AG08396 (cell line): ENCODE measurements at places on chromosomes 2 and 18.

- no peak for DNase-seq
Measured at GRCh38 chr2:109242210-109242653, 113.2 kb downstream of the SH3RF3 start.

DNA sequence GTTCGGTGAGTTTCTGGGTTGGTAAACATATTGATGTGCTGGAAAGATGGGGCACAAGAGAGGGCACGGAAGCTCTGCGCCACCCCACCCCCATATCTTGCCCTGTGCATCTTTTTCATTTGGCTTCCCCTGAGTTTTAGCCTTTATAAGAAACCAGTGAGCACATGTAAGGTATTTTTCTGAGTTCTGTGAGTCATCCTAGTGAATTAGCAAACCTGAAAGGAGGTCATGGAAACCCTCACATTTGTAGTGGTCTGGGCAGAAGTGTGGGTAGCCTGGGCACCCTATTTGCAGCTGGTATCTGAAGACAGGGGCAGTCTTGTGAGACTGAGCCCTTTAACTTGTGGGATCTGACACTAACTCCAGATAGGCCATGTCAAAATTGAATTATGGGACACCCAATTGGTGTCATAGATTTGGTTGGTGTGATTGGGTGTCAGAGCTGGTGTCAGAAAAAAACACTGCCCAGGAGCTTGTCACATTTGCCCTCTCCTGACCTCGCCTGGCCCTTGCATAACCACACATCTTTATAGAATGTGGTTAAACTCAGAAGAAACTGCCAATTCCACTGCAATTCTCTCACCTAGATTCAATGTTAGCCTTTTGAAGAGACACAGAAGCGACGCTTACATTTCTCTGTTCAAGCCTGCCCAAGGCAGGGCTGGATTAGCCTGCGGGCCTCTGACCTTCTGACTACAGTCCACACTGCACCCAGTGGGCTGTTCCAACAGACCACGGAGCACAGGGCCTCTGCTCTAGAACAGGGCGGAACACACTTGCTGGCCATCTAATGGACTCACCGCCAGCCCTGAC is 12.0 kb upstream of the GALM start:
- no peak for DNase-seq

- no peak for DNase-seq
Measured at GRCh38 chr2:217330647-217331046, 470.8 kb upstream of the TNP1 start.

DNA sequence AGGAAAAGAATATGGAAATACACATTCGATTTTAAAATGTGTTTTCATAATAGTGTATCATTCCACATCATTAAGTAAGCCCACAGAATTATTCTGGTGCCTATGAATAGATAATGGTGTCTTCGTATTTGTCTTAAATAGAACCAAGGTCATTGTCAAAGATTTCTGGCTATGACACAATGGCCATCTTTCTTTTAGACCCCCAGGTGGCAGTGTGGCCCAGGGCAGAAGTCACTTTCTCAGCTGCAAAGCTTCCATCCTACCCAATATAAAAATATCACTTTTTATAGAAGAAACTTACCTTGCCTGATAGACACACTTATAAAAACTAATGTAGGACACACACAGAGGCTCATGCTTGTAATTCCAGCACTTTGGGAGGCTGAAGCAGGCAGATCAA is 57.5 kb downstream of the ZRANB3 start:
- DNase-seq = peak; percentile 26

GRCh38 chr2:37780387-37780676 is 108.9 kb upstream of the CDC42EP3 start:
- no peak for DNase-seq

GRCh38 chr18:79169958-79170555 is 100.9 kb downstream of the ATP9B start:
- no peak for DNase-seq

DNA sequence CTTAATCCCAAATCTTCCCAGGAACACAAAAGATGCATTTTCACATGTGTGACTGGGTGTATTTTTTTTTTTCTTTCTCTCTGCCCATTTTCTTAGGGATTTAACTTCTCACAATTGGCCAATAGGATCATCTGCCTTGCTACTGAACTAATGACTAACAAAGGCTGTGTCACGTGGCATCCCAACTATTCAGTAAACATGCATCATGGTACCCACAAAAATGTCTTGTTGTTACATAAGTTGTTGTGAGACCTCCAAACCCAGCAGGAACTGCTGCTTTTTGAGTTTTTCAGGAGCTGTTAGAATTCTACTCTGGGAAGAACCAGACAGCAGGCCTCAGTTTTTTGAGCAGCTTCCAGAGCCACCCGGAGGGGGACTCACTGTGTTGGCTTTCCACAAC is 31.9 kb downstream of the GAD1 start:
- peak; percentile 59 for DNase-seq

DNA sequence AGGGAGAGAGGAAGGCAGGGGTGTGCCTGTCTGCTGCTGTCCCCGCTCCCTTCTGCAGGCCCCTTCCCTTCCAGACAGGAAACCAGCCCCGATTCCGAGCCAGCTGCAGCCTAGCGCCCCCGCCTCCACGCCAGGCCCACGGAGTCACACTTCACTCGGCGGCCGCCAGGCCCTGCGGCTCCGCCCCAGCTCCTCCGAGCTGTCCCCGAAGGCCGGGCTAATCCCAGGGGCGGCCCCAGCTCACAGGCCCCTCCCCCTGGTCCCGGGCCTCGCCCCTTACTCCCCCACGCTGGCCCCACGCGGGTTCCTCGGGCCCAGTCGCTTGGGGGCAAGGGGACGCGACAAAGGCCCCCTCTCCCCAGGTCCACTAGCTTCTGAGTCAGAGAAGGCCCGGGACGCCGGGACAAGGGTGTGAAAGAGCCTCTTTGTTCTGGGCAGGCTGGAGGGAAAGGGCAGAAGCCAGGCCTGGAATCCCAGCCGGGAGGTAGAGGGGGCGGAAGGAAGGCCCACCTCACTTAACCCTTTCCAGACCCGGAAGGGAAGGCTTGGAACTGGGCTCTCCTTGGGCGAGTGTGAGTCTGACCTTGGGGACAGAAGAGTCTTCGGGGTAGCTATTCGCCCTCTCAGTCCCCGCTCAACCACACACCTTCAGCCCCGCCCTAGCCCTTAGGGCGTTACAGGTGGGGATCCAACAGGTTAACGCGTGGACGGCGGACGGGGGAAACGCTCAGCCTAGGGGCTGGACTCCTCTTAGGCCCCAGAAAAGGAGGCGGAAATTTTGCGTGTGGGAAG is 1.2 kb downstream of the RTKN start:
- DNase-seq = peak; percentile 99

- peak; percentile 94 for DNase-seq
Measured at GRCh38 chr18:7566567-7567473, at the start of gene PTPRM. TSS of gene PTPRM (plus strand) at chr18:7567316. CDS start at chr18:7567819, 503 bp downstream.

DNA sequence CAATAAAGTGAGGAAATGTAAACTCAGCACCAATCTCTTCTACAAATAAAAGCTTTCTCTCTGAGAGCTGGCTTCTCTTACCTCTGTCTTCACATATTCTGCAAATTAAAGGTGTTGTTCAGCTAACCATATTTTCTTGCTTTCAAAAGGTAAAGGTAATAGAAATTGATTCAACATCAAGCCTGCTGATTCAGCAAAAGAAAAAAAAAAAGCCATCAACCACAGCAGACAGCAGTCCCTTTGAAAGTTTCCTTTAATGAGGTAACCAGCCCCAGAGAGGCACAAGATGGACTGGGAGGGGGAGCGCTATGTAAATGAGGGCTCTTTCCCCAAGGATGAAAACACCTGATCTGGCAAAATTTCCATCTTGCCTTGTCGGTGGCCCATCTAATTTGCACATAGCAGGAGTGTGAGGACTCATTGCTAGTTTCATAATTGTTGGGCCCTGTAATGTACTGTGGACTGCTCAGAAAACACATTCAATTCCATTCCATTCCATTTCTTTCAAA is 154.9 kb upstream of the SOX11 start:
- no peak for DNase-seq

GRCh38 chr2:25491003-25491696 is 149.4 kb upstream of the DNMT3A start:
- DNase-seq = no peak

GRCh38 chr2:2788076-2788475 is 457.0 kb upstream of the MYT1L start:
- DNase-seq = no peak

- no peak for DNase-seq
Measured at GRCh38 chr18:61132031-61132430, 201.2 kb upstream of the CDH20 start.

- no peak for DNase-seq
Measured at GRCh38 chr2:17272170-17272569, 246.1 kb downstream of the RAD51AP2 start.

DNA sequence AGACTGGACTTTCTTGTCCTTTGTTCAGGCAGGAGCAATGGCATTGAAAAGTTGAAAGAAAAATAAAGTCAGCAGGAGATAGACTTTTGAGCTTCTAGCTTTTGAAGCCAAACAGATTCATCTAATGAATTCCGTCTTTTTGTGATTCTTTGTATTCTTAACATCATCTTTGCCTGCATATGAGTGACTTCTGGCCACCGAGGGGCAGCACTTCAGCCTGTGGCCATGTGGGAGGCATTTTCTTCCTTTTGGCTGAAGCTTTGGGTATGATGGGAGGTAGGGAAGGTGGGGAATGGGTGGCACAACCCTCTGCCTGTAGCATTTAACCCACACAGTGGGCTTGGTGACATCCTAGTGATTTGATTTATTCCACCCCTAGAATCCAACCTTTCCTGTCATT is 220.6 kb downstream of the SETBP1 start:
- no peak for DNase-seq

- no peak for DNase-seq
Measured at GRCh38 chr18:23934252-23934651, 80.3 kb upstream of the TTC39C start.

- DNase-seq = no peak
Measured at GRCh38 chr18:67508146-67508545, 8.4 kb downstream of the DSEL start.

DNA sequence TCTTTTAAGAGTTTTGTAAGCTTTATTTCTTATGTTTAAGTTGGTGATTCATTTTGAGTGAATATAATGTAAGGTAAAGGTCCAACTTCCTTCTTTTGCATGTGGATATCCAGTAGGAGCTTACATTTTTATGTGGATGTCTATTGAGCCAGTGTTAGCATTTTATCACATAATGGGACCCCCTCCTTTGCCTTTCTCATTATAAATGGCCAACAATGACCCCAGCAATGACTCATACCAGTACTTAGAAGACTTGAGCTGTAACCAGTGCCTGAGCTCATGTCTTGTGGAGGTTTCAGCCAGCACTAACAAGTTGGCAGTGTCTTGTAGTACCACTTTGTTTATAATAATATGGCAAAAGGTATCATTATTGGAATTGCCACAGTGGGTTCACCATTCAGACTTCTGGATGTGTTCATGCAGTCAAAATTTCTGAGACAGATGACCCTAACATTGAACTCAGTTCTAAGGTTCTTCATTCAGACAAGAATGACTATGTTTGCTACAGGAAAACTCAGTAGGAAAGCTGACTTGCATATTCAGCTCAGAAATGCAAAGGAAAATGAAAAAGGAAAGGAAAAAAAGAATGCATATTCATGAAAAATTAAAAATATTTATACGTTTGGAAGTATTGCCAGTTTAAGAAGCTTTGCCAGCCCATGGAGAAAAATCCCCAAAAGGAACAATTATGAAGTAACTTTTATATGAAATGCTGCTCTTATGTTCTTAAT is 41.0 kb downstream of the CDKL4 start:
- no peak for DNase-seq

- peak; percentile 16 for DNase-seq
Measured at GRCh38 chr2:175309799-175310198, 128.3 kb upstream of the ATP5MC3 start.

- DNase-seq = no peak
Measured at GRCh38 chr2:36369163-36369562, 13.6 kb downstream of the CRIM1 start.

GRCh38 chr2:120764492-120764891 is 28.8 kb downstream of the GLI2 start:
- no peak for DNase-seq

- no peak for DNase-seq
Measured at GRCh38 chr2:171318463-171318934, 115.3 kb downstream of the METTL8 start.
